ENCODE measurements at places on chromosomes 5 and 9. TPM values are rescaled to one million over a fixed set of nuclear protein-coding genes. Genes with fewer than 3 reads are reported as not detected.

DNA sequence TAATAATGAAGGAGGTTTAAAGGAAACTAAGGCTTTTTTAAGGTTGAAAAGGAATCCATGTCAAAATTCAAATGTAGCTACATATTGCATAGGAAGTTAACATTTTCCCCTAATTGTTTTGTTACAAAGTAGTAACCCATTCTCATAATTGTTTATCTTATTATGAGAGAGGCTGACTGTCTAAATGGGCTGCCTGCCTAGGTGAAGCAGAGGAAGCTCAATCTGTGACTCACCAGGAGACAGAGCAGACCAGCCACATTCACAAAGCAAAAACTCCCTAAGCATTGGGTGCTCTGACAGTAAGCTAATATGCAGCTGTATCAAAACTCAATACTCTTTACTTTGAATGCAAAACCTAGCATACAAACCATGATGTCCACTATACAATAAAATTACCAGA is 208.5 kb downstream of the ROR2 start:
- no peak for DNase-seq

GRCh38 chr5:80825786-80826460 is 134.2 kb upstream of the RASGRF2 start:
- DNase-seq: no peak

ASPN gene
- not detected for polyA plus RNA-seq

- DNase-seq: no peak
These were observed 78.5 kb downstream of the ANKRD33B start for GRCh38 chr5:10642367-10642766.

LECT2 gene
- polyA plus RNA-seq: not detected

DNA sequence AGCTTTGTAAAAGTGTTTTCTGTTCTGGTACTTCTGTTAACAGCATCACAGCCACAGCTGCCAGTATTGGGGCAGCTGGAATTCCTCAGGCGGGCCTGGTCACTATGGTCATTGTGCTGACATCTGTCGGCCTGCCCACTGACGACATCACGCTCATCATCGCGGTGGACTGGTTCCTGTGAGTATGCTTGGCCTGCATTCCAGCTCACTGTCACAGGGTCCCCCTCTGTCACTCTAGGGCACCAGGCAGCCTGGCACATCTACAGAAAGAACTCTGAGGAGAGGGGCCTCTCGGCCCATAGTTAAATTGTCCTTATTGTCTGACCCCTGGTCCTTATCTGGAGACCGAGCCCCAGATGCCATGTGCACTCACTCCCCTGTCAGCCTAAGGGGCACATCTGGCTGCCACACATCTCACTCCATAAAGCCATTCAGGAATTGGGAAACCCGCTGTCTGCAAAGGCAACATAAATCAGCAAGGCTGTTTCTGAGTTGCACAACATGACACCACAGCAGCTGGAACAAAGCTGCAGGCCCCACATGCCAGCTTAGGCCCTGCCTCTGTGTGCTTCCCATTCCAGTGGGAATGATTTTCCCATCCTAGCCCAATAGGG is 77.5 kb downstream of the SLC1A3 start:
- no peak for DNase-seq

NDST1 gene
- polyA plus RNA-seq: 0.85 TPM

NPDC1 gene
- polyA plus RNA-seq: 0.68 TPM

- DNase-seq: peak; percentile 47
These were observed 5.0 kb downstream of the EBF1 start for GRCh38 chr5:159094745-159095144.

PCDHA10 gene
- polyA plus RNA-seq: not detected
